ENCODE measurements at places on chromosomes 2 and 18. TPM values are rescaled to one million over a fixed set of nuclear protein-coding genes. Genes with fewer than 3 reads are reported as not detected.

Gene REG3G
- 0.24 TPM for polyA plus RNA-seq

Gene CFAP53
- polyA plus RNA-seq: 0.48 TPM

Gene SERPINB12
- polyA plus RNA-seq: not detected

Gene AKAIN1
- not detected for polyA plus RNA-seq

Gene ACAA2
- polyA plus RNA-seq: 20.9 TPM

Gene AMER3
- polyA plus RNA-seq: not detected

Gene SLC39A6
- polyA plus RNA-seq: 6.9 TPM

Gene THSD7B
- polyA plus RNA-seq: 0.02 TPM

Gene FTCDNL1
- 3.7 TPM for polyA plus RNA-seq

Gene EVX2
- not detected for polyA plus RNA-seq

Gene PDCD1
- polyA plus RNA-seq: 7.3 TPM

Gene CRYGA
- not detected for polyA plus RNA-seq

Gene HSBP1L1
- 15.8 TPM for polyA plus RNA-seq

Gene DES
- polyA plus RNA-seq: 14.1 TPM

Gene DCDC2C
- polyA plus RNA-seq: not detected

Gene SOX11
- 0.32 TPM for polyA plus RNA-seq

Gene CXCR4
- polyA plus RNA-seq: 274 TPM

Gene CAVIN2
- 23.4 TPM for polyA plus RNA-seq

Gene RFTN2
- 0.93 TPM for polyA plus RNA-seq

Gene MALL
- polyA plus RNA-seq: 2.7 TPM

Gene KIAA2012
- not detected for polyA plus RNA-seq

Gene MC4R
- polyA plus RNA-seq: 0.05 TPM

Gene HOXD3
- polyA plus RNA-seq: 1.7 TPM

Gene IL1A
- 0.21 TPM for polyA plus RNA-seq

Gene ZNF521
- polyA plus RNA-seq: 8.0 TPM

Gene CRYGC
- polyA plus RNA-seq: not detected

Gene CELF4
- polyA plus RNA-seq: 0.54 TPM

Gene RAD51AP2
- not detected for polyA plus RNA-seq

Gene LRRC30
- polyA plus RNA-seq: not detected

Gene SPDYA
- 0.06 TPM for polyA plus RNA-seq

Gene TUBB6
- 29.0 TPM for polyA plus RNA-seq

Gene POMC
- 8.8 TPM for polyA plus RNA-seq

Gene ABCG8
- polyA plus RNA-seq: 0.03 TPM

Gene CYP26B1
- 2.1 TPM for polyA plus RNA-seq

Gene CTAGE1
- polyA plus RNA-seq: not detected

Gene GTF2A1L
- polyA plus RNA-seq: 0.06 TPM

Gene RAMP1
- 19.6 TPM for polyA plus RNA-seq

Gene RGPD3
- polyA plus RNA-seq: 0.07 TPM

Gene GALR1
- not detected for polyA plus RNA-seq

Gene MREG
- 7.0 TPM for polyA plus RNA-seq

Gene NYAP2
- 0.06 TPM for polyA plus RNA-seq

Gene C2orf69
- 7.4 TPM for polyA plus RNA-seq
